ENCODE measurements at places on chromosomes 16 and 17. TPM values are rescaled to one million over a fixed set of nuclear protein-coding genes. Genes with fewer than 3 reads are reported as not detected.

Gene HEATR9
- total RNA-seq = not detected

- no peak for DNase-seq
- H3K27ac ChIP-seq = no peak within 1 kb of the TSS
These were observed at the start of the genes CCDC78 and HAGHL for GRCh38 chr16:726438-727290. Gene CCDC78, minus strand, starts transcription at chr16:726443. Its CDS starts 76 bp downstream, at chr16:726367. Gene HAGHL, plus strand, starts transcription at chr16:727106. Its CDS starts 404 bp downstream, at chr16:727510.

DNA sequence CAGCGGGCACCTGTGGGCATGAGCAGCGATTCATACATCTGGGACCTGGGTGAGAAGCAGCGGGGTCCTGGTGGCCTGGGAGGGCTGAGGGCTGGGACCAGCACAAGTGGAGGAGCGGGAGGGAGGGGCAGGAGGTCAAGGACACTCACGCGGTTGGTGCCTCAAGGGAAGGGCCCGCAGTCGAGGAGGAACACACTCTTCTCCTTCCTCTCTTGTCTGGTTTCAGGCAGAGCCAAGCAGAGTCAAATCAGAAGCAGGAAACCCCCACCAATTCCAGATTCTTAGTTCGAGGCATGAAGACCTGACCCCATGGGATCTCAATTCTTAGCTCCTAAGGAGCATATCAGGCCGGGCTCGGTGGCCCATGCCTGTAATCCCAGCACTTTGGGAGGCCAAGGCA is 15.7 kb downstream of the DNAI2 start:
- no peak for DNase-seq
- H3K27ac ChIP-seq = no peak overlapping the region
- no peak overlapping the region for H3K4me3 ChIP-seq

Gene AANAT
- total RNA-seq = not detected

- no peak for DNase-seq
- peaks cover 21% of the 10 kb centered on the region for H3K4me1 ChIP-seq
- H3K27ac ChIP-seq = no peak overlapping the region
- peaks cover 6% of the 10 kb centered on the region for H3K27me3 ChIP-seq
These were observed 93.6 kb downstream of the WSCD1 start for GRCh38 chr17:6163612-6164333.

DNA sequence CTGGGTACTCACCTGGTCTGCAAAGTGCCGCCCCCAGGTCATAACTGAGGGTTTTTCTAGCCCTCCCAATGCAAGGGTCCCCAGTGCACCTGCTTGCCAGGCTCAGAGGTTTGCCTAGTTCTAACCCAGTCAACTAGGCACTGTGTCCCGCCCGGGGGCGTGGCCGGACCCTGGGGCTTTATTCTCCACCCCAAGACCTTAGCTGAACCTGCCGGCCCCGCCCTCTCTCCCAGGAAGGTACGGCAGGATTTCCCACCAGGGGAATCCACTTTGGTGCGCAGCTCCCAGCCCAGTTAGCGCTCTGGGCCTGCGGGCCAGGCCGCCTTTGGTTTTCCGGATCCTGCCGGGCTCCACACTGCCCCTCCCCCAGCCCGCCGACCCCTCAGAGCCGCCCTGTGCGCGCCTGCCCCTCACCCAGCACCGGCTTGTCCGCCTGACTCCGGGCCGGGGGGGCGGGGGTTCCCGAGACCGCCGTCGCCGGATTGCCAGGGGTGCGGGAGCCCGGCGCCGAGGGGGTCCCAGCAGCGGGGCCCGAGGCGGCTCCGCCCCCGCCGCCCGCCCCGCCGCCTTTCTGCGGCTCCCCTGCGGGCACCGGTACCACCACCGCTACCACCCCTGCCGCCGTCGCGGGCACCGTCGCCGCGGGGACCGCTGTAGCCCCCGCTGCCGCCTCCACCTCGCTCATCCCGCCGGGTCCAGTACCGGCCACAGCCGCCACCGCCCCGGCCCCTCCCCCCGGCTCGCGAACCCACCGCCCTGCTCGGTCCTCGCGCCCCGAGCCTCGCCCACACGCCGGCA is 424 bp downstream of the YBX2 start:
- H3K4me1 ChIP-seq = peaks cover 14% of the 10 kb centered on the region
- no peaks in the 10 kb centered on the region for H3K36me3 ChIP-seq
- peaks cover 11% of the 10 kb centered on the region for H3K27me3 ChIP-seq
- DNase-seq = peak; percentile 36
- peak overlapping the region; percentile 78 for H3K4me3 ChIP-seq
- H3K27ac ChIP-seq = no peak overlapping the region

DNA sequence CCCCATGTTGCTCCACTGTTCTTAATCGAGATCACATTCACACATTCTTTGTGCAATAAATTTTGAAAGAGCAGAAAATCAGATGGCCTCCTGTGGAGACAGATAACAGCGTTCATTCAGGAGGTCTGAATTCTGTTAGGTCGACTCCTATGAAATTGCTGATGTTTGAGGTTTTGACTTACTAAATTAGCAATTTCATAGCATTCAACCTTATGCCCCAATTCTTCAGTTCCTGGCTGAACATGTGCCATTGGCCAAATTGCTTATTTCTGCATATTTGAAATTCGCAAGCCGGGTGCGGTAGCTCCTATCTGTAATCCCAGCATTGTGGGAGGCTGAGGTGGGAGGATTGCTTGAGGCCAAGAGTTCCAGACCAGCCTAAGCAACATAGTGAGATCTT is 22.1 kb upstream of the C16orf74 start:
- H3K36me3 ChIP-seq = peaks cover 8% of the 10 kb centered on the region
- no peaks in the 10 kb centered on the region for H3K4me1 ChIP-seq
- no peak overlapping the region for H3K4me3 ChIP-seq
- no peaks in the 10 kb centered on the region for H3K27me3 ChIP-seq

DNA sequence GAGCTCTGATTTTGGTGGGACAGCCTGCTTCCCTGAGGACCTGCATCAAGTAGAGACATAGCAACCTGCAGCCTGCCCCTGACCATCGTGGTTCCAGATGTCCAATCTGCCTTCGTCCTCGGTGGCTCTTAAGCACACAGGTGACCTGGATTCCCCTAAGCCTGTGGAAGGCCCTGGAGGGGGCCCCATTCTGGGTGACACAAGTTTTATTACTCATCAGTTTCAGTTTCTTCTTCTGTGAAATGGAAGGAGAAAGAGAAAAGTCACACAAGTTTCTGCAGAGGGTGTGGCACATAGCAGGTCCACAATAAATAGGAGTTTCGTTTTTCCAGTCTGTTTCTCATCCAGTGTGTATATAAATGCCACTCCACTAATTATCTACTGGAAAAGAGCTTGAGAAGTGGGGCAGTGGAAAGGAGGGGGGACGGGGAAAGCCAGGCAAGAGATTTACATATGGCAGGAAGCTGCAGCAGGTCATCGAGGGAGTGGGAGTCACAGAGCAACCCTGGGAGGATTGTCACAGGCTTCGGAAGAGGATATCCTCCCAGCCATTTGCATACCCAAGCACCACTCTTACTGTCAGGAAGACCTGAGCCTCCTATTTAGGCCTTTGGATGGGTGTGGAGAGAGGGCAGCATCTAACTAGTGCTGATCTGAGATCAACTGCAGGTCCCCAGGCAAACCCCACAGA is 10.0 kb upstream of the NOS2 start:
- no peaks in the 10 kb centered on the region for H3K36me3 ChIP-seq
- no peak overlapping the region for H3K27ac ChIP-seq
- no peak overlapping the region for H3K4me3 ChIP-seq
- DNase-seq = no peak

DNA sequence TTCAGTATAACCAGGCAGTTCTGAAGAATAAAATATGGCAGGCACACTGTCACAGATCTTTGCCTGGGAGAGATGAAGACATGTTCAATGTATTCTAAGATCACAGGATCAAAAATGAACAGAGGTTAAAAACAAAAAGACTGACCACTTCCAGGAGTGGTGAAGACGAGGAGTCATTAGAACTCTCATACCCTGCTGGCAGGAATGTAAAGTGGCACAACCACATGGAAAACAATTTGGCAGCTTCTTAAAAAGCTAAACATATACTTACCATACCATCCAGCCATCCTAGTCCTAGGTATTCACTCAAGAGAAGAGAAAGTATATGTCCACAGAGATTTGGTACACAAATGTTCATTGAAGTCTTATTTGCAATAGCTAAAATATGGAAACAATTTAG is 406.3 kb downstream of the NPIPA8 start:
- H3K27ac ChIP-seq = no peak overlapping the region
- H3K4me1 ChIP-seq = no peaks in the 10 kb centered on the region
- no peak overlapping the region for H3K4me3 ChIP-seq
- H3K27me3 ChIP-seq = no peaks in the 10 kb centered on the region

DNA sequence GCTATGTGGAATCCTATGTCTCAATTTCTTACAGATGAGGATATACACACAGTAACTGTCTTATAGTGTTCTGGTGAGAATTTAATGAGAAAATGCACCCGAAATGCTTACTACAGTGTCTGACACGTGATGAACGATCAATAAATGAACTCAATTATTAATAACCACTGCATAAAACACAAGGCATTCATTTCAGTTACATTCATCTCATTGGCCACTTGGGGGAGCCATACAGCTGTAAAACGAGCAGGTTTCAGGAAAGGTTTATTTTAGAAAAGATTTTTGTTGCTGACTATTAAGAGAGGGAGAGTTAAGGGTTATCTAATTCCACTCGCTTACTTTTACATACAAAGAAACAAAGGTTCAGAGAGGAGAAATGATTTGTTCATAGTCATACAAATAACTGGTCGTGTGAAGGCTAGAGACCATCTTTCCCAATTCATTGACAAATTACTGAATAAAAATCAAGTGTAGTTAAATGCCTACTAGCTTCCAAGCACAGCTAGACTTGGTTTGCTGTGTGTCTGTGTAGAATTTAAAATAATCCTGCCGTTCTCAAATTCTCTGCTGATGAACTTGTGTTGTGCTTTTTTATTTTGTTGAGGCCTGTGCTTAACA is 160.1 kb downstream of the MAP2K4 start:
- H3K36me3 ChIP-seq = no peaks in the 10 kb centered on the region
- no peaks in the 10 kb centered on the region for H3K4me1 ChIP-seq
- no peak overlapping the region for H3K27ac ChIP-seq
- peaks cover 1% of the 10 kb centered on the region for H3K27me3 ChIP-seq

- peaks cover 14% of the 10 kb centered on the region for H3K36me3 ChIP-seq
- H3K4me1 ChIP-seq = peaks cover 63% of the 10 kb centered on the region
- no peak for DNase-seq
- peak overlapping the region; percentile 99 for H3K27ac ChIP-seq
- peak overlapping the region; percentile 80 for H3K4me3 ChIP-seq
These were observed 7.5 kb upstream of the CDH5 start for GRCh38 chr16:66359012-66359411.

Gene ELP5
- 36.9 TPM for total RNA-seq

Gene NKD1
- 2.4 TPM for total RNA-seq

DNA sequence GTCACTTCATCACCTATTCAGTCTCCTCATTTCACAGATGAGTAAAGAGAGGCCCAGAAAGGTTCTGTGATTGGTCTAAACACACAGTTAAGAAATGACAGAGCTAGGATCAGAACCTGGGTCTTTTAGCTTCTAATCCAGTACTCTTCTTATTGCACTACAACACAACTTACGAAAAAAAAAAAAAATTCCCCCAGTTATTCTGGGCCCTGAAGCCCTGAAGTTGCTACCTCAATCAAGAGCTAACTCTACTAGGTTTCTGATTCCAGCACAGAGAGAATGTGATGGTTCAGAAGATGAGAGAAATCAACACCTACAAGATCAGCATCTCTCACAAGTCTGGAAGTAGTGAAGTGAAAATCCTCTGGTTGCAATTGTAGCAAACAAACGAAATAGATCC is 37.3 kb downstream of the GRB7 start:
- H3K27ac ChIP-seq = no peak overlapping the region
- H3K36me3 ChIP-seq = no peaks in the 10 kb centered on the region
- no peak for DNase-seq
- H3K4me3 ChIP-seq = no peak overlapping the region
- H3K27me3 ChIP-seq = no peaks in the 10 kb centered on the region
- H3K4me1 ChIP-seq = peaks cover 13% of the 10 kb centered on the region

- peaks cover 46% of the 10 kb centered on the region for H3K4me1 ChIP-seq
- DNase-seq = no peak
- H3K27me3 ChIP-seq = peaks cover 7% of the 10 kb centered on the region
- no peak overlapping the region for H3K4me3 ChIP-seq
- H3K27ac ChIP-seq = no peak overlapping the region
These were observed 22.4 kb upstream of the SEC14L1 start for GRCh38 chr17:77118251-77118928.

DNA sequence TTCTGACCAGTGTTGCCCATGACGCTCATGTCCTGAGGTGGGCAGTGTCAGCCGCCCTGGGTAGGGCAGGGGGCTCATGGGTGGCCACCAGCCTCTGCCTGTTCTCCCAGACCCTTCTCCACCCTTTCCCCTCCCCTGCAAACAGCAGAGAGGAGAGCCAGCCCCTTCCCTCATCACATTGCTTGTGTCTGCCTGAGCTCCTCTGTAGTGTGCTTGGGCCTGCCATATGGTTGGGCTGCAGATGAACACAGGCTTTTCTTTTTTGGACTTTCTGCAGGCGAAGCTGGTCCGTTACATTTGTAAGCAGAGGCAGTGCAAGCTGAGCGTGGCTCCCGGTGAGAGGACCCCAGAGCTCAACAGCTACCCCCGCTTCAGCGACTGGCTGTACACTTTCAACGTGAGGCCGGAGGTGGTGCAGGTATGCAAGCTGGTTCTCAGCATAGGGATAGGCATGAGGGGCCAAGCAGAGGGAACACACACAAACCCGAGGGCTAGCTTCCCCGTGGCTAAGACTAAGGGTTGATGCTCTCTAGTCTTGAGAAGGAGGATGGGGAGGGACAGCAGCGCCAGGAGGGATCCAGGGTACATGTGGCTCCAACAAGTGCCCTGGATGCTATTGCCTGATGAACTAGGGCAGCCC is 80.6 kb upstream of the LGALS9 start:
- peaks cover 17% of the 10 kb centered on the region for H3K36me3 ChIP-seq
- H3K4me3 ChIP-seq = no peak overlapping the region
- no peak for DNase-seq

Data from endothelial cell (in vitro differentiated cells).